ENCODE measurements at places on chromosomes 1 and 21. TPM values are rescaled to one million over a fixed set of nuclear protein-coding genes. Genes with fewer than 3 reads are reported as not detected.

GRCh38 chr1:151292207-151293030, 10.3 kb downstream of the ZNF687 start:
- DNase-seq, result no peak

DNA sequence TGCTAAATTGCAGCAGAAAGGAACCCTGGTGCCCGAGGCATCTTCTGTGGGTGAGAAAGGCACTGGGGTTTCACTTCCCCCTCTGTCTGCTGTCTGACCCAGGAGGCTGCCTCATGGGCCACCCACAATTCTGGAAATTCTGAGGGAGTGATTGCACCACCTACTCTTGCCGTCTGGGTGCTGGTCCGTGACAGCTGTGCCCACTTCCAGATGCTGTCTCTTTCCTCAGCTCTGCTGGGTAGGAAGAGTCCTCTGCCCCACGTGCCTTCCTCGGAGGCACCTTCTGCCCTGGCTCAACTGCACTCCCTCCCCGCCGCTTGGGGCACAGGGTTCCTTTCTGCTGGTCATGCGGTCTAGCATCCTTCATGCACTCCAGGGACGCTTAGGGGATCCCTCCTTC, 96.3 kb downstream of the ARHGEF10L start:
- DNase-seq, result no peak

DNA sequence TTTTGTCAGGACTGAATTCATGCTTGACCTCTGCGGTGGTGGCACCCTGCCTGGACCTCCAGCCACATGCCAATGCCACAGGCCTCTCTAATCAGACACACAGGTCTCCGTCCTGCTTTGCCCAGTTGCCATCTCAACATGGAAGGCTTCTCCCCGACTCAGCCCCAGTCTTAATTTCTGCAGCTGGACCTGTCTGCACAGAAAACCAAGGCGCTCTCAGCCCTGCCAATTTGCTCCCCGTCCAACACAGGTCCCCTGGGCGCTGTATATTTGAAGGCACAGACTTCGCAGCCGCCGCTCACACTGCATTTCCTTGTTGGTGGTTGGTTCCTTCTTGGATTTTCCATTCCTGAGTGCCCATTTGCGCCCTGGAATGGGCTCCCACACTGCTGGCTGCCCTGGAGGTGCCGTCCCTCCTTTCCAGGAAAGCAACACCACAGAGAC, 28.0 kb upstream of the PLEKHG5 start:
- no peak for DNase-seq

DNA sequence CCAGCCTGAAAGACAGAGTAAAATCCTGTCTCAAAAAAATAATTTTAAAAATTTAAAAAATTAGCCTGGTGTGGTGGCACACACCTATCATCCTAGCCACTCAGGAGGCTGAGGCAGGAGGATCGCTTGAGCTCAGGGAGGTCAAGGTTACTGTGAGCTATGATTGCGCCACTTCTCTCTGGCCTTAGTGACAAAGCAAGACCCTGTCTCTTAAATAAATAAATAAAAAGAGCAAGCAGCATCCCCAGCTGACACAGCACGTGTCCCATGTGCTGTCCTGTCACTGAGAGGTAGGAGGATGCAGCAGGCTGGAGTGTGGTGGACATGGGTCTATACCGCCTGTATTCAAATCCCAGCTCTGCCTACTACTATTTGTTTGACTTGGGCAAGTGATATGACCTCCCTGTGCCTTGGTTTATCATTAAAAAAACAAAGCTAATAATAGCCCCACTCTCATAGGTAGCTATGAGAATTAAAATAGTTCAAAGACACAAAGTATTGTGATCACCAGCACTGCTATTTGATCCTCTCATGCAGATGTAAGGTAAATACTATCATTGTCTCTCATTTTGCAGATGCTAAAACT, 22.2 kb upstream of the ECE1 start:
- DNase-seq, result no peak

DNA sequence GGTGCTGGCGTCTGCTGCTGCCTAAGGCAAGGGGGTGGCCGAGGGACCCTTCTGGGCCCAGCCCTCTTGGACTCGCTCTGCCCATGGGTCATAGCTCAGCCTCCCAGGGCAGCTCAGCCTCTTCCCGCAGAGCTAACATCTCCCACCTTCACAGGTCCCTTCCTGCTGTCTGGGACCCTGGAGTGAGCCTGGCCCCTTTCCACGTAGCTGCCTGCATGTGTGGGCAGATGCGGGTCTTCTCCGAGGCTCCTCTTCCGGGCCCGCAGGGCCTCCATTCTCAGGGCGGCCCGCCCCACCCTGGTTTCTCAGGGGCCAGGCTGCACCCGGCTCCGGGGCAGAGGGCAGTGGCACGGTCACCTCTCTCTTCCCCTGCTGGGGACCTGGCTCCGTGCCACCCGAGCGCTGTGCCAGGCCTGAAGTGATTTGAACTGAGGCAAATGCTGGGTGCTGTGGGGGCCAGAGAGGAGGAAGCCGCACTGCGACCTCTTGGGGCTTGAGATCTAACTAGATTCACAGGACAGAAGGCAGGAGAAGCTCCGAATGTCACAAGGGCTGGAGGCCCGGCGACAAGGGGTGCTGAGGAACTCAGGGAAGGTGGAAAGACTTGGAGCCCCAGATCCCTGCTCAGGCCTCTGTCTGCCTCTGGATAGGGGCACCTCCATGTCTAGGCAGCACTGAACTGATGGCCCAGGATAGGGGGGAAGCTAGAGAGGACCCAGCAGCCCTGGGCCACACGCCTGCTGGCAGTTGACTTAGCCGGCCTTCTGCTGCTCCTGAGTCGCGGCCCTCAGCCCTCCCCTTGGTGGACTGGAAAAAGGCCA, 40.7 kb downstream of the COQ8A start:
- no peak for DNase-seq

DNA sequence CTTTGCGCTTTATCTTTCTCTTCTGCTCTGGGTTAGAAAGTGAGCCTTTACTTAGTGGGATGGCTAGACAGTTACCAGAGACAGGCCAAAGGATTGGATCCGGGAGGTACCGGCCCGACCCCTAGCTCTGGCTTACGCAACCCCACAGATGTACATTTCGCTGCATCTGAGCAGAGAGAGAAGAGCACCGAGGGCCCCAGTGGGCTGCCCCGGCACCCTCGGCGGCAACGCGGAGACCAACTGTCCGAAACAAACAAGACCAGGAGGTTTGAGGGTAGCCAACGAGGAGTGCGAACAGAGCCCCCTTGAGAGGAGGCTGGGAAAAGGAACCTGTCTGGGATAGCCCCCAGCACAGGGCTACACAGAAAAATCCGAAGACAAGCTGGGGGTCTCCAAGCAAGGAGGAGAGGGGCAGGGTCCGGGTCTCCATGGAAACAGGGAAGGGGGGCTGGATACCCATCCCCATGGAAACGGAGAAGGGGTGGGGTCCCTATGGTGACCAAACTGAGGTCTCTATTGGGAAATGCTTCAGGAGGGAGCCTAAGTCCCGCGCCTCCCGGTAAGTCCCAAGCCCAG, 373 bp downstream of the MTF1 start:
- peak; percentile 52 for DNase-seq

DNA sequence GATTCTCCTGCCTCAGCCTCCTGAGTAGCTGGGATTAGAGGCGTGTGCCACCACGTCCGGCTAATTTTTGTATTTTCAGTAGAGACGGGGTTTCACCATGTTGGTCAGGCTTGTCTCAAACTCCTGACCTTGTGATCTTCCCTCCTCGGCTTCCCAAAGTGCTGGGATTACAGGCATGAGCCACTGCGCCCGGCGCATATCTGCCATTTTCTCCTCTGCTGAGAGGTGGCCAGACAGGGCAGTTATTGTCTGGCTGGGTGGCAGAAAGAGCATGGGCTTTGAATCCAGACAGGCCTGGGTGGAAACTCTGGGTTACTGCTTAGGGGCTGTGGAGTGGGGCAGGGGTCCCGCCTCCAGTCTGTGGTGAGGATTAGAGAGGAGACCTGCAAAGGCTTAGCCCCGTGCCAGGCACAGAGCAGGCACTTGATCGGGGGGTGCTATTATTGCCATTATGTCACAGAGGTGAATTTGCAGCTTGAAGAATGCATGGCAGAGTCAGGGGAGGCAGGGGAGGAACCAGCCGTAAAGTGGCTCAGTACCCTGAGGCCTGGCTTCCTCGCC, 73.9 kb downstream of the MAN1C1 start:
- DNase-seq, result no peak

Gene DENND1B
- 17.9 TPM for total RNA-seq

GRCh38 chr1:161013131-161013487, 7.8 kb downstream of the F11R start:
- DNase-seq, result no peak

GRCh38 chr1:228478912-228479711, 8.1 kb upstream of the RNF187 start:
- no peak for DNase-seq

DNA sequence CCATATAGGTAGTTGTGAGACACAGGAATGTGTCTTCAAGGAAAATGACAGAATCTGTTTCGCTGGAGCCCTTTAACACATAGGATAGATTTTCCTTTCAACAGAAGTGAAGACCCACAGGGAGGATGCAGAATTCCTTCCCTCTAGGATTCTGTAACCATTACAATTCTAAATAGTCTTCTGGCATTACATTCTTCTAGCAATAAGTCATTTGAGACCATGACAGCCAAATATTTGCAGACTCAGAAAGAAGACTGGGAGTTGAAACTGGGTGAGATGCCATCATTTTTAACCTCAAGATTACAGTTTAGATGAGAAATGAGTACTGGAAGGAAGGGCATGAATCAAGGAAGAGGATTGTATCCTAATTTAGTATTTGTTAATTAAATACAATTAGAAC, 61.6 kb downstream of the ZBTB18 start:
- no peak for DNase-seq

GRCh38 chr1:60891765-60892164, 190.6 kb upstream of the NFIA start:
- DNase-seq, result no peak

DNA sequence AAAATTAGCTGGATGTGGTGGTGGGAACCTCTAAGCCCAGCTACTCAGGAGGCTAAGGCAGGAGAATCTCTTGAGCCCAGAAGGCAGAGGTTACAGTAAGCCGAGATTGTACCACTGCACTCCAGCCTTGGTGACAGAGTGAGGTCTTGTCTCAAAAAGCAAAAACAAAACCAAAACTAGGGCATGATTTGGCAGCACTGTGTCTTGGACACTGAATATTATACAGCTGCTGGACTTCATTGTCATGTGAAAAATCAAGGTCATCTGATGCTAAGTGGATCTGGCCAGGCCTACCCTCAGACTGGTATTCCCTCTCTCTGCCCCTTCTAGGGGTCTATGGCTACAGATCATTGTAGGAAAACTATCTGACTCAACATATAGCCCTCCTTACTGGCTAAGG, 55.2 kb upstream of the MRPS6 start:
- no peak for DNase-seq

- DNase-seq, result peak; percentile 7
Measured at GRCh38 chr1:176178316-176178715, 28.8 kb downstream of the COP1 start.

DNA sequence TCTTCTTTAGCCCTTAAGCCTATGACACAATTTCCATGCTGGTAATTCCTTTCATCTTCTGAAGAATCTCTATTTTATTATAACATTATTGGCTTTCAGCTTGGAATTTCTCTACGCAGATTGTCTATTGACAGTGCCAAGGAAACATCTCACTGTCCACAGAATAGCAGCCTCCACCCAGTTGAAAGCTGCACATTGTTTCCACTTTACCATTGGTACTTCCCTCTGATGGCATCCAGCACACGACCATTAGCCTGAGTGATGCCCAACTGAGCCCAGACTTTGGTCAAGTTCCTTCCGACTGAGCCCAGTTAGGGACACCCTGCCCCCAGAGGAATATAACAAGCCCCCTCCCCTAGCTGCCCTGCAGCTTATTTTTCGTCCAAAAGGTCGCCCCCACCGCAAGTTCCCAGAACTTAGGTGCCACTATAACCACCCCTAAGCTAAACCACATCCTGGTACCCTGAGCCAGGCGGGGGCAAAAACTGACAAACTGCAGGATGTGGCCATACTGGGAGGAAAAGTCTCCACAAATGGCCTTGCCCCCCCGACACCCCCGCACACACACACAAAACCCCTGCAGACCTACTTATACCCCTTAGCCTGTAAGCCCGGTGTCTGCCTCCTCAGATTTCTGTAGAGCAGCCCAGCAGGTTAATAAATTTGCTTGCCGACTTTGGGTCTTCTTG, 13.2 kb downstream of the GBP5 start:
- DNase-seq, result no peak

DNA sequence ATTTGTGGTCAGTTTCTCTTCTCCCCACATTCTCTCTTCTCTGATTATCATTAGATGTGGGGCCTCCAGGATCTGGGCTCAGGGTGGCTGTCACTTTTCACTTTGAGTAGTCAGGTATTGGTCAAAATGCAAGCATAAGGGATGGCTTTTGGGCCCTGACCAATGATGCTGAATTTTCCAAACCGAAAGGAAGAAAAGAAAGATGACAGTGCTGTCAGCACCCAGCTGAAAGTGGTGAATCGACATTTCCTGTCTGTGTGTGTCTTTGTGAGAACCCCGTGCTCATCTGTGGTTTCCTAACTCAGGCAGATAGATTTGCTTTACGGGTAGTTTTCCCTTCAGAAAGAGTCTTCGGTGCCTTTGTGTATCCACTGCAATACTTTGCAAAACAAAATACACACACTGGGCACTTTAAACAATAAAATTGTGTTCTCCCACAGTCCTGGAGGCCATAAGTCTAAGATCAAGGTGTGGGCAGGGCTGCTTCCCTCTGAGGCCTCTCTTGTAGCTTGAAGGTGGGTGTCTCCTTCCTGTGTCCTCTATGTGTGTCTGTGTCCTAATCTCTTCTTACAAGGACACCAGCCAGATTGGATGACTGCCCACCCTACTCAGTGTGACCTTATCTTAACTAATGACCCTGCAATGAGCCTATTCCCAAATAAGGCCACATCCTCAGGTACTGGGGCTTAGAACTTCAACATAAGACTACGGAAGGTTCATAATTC, 274.8 kb upstream of the AJAP1 start:
- no peak for DNase-seq

Gene TLR5
- 0.88 TPM for total RNA-seq

DNA sequence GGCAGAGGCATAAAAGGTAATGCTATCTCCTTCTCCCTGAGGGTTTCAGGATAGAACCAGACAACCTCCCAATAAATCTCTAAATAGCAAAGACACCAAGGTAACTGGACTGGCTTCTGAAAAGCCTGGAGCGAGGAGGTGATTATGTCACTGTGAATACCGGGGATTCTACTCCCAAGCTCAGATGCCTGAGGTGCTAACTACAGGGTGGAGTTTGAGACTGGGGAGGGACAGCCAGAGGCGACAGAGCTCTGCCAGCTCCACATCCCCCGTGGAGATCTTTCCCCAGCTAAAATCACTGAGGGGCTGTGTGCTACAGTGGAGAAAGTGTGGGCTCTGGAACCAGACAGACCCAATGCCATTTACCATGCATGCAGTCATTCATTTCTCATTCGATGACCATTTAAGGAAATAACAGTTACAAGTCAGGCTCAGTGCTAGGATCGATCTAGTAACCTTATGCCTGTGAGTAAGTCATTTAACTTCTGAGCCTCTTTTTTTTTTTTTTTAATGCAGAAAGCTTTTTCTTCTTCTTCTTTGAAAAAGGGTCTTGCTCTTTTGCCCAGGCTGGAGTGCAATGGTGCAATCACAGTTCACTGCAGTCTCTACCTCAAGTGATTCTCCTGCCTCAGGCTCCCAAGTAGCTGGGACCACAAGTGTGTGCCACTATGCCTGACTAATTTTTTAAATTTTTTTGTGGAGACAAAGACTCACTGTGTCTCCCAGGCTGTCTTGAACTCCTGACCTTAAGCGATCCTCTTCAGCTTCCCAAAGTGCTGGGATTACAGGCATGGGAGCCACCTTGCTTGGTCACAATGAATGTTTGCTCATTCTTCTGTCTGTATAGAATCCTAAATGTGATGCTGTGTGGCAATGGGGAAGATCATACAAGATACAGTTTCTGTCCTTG, 8.1 kb upstream of the SLC45A3 start:
- no peak for DNase-seq
